Globus pallidus (tissue), 1 donor: ENCODE measurements at places on chromosomes 2 and 18.

GRCh38 chr2:214492152-214492551, 81.3 kb downstream of the VWC2L start:
- no peak for DNase-seq

- DNase-seq = no peak
Measured at GRCh38 chr2:182404092-182404491, 22.7 kb downstream of the PDE1A start.

GRCh38 chr2:100008956-100009355, 133.4 kb downstream of the AFF3 start:
- DNase-seq = peak; percentile 17

DNA sequence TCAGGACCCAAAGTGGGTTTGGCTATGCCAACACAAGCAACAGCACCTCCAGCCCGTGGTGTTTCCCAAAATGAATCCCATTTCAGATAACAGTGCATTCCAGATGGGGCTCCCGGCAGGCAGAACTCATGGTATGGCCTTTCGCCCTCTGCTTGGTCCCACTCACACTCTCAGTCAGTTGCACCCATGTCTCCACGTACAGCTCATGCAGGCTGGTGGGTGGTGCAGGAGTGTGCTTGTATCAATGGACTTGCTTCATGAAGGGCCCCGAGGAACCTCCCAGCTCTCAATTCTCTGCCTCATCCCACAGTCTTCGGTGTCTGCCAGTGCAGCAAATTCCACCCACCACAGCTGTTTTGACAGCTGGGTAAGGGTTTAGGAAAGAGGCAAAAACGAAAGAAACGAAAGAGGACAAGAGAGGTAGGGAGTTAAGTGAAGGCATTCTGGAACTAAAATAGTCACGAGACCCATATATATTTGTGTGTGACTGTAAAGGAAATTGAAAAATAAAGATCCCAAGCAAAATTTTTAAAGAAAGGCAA, 278.1 kb downstream of the DCDC2C start:
- DNase-seq = no peak

GRCh38 chr2:48482313-48482712, 47.6 kb upstream of the STON1 start:
- DNase-seq = no peak

GRCh38 chr2:25504266-25504665, 162.5 kb upstream of the DNMT3A start:
- no peak for DNase-seq

GRCh38 chr2:28400921-28401320, 8.3 kb downstream of the FOSL2 start:
- no peak for DNase-seq

GRCh38 chr2:172339371-172340010, 87.9 kb upstream of the ITGA6 start:
- DNase-seq = no peak

DNA sequence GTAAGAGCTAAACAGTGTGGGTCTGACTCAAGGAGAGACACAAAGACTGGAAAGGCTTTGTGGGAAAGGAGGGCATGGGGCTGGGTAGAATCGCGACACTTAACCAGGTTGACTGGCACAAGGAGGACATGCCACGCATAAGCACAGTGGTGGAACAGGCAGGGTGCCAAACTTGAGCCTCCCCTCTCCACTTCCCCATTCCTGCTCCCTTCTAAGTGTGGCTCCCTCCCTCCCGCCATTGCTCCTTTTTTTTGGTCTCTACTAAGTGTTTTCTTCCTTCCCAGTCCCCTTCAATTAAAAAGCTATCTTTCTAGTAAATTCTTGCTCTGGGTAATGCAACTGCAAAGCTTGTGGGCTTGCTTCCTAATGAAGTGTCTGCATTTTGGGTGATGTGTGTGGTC, 40.3 kb upstream of the ZFP36L2 start:
- DNase-seq = peak; percentile 34

DNA sequence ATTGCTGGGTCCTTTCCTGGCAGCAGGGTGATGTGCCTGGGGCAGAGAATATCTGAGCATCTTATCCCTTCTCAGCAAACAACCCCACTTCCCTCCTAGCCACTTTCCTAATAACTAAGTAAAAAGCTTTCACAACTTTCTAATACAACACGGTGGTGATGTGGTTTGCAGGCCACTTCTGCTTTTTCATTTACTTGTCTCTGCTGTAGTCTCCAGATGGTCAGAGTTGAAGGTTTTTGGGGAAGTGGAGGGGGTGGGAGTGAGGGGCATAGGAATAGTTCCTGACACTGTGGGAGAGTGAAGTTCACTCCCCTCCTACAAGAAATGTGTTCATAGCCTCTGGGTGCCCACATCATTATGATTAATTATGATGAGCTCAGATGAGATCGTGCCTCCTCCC, 11.6 kb downstream of the OXER1 start:
- peak; percentile 53 for DNase-seq

DNA sequence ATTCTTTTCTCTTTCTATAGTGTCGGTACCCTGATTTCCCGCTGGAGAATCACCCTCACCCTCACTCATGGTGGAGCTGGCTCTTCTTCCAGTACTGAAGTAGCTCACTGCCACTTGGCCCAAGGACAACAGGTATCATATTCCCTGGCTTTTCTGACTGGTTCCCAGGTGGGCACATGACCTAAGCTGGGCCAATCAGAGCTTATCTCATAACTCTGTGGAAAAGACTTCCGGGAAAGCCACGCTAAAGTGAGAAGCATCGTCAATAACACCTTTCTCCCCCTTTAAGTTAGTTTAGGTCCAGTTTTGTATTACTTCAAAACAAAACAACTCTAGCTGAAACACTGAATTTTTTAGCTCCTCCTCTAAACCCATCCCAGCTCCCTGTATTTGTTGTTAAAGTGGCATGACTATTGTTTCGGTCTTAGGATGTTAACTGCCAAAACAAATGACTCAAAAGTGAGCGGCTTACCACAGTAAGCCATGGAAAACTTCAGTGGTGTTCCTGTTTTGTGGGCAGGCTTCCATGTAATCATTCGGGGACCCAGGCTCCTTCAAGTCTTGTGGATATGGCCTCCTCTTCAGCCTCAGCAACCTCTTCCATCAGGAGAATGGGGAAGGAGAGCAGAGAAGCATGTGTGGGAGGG, 137.4 kb upstream of the DLX2 start:
- DNase-seq = no peak

- peak; percentile 55 for DNase-seq
Measured at GRCh38 chr18:71431171-71431570, 1113.0 kb downstream of the CBLN2 start.

DNA sequence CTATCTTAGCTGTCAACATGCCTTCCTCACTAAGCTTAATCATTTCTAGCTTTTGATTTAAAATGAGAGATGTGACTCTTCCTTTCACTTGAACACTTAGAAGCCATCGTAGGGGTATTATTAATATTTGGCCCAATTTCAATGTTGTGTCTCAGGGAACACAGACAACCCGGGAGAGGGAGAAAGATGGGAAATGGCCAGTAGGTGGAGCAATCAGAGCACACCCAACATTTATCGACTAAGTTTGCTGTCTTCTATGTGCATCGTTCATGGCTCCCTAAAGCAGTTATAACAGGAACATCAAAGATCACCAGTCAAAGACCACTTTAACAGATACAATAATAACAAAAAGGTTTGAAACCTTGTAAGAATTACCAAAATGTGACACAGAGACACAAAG, 110.2 kb downstream of the OLA1 start:
- DNase-seq = no peak
